ENCODE measurements at places on chromosomes 1 and 21. TPM values are rescaled to one million over a fixed set of nuclear protein-coding genes. Genes with fewer than 3 reads are reported as not detected.
A peak's percentile ranks its signal among the peaks of the same experiment; 100 is the strongest.

DNA sequence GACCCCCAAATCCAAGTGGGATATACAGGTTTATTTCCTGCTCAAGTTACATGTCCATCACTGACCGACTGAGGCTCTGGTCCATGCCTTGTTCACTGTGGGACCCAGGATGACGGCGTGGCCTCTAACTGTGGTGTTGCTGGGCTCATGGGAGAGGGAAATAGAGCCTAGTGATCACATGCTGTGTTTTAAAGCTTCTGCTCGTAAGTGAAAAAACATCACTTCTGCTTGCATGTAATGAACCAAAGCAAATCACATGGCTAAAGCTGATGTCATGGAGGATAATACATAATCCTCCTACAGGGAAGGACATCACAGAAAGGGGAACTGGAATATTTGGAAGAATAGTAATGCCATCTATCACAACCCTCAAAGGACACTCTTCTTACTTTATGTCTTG lies 107.6 kb downstream of the FASLG start:
- H3K4me1 ChIP-seq, result peaks cover 3% of the 10 kb centered on the region
- no peaks in the 10 kb centered on the region for H3K27me3 ChIP-seq
- no peak for DNase-seq
- no peaks in the 10 kb centered on the region for H3K36me3 ChIP-seq
- no peak overlapping the region for H3K4me3 ChIP-seq
- no peak overlapping the region for H3K27ac ChIP-seq

DNA sequence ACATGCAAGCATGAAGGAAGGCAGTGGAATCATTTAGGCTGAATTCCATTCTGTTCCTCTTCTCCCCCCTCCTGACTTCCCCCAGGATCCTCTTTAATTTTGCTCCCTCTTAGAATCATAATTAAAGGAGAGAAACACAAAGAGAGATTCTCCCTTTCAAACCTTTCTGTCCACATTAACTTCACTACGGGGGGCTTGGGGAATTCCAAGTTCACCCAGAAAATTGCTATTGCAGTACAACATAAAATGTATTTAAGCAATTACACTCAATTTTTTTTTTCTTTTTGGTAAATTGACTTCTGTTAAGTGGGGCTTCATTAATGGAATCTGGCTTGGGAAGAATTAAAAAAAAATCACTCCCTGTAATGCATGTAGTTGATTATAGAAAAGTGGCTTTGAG lies 13.4 kb upstream of the HMGB4 start:
- H3K36me3 ChIP-seq, result no peaks in the 10 kb centered on the region
- no peak overlapping the region for H3K27ac ChIP-seq
- H3K27me3 ChIP-seq, result peaks cover 15% of the 10 kb centered on the region
- DNase-seq, result no peak
- no peak overlapping the region for H3K4me3 ChIP-seq

Gene FHL3
- 22.4 TPM for total RNA-seq

GRCh38 chr1:156615946-156616345 lies 3.3 kb upstream of the HAPLN2 start:
- H3K27me3 ChIP-seq, result peaks cover 44% of the 10 kb centered on the region
- H3K27ac ChIP-seq, result no peak overlapping the region
- H3K4me1 ChIP-seq, result peaks cover 26% of the 10 kb centered on the region
- DNase-seq, result no peak

Gene RNU1-4
- 2,478 TPM for total RNA-seq

- no peak overlapping the region for H3K4me3 ChIP-seq
- H3K27ac ChIP-seq, result no peak overlapping the region
- DNase-seq, result no peak
- H3K27me3 ChIP-seq, result peaks cover 62% of the 10 kb centered on the region
- H3K36me3 ChIP-seq, result no peaks in the 10 kb centered on the region
Measured at GRCh38 chr1:37310064-37310463, 164.3 kb upstream of the ZC3H12A start.

Gene DNAJC8
- 132 TPM for total RNA-seq

DNA sequence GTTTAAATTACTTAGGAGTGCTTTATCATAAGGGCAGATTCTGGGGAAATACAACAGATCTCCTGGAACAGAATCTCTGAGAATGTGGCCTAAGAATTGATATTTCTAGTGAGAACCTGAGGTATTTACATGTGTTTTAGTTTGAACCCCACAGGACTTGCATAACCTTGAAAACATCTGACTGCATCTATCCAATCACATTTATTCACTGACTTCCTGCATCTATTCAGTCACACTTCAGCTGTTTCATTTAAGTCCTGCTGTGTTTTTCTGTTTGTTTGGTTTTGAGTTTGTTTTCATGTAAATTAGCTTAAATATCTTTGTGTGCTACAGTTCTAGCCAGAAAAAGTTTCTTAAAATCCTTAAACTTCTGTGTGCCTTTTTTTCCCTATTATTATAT lies 1260.7 kb downstream of the PLA2G4A start:
- no peak overlapping the region for H3K4me3 ChIP-seq
- peaks cover 11% of the 10 kb centered on the region for H3K4me1 ChIP-seq
- DNase-seq, result no peak
- peak overlapping the region; percentile 14 for H3K27ac ChIP-seq
- no peaks in the 10 kb centered on the region for H3K36me3 ChIP-seq
- no peaks in the 10 kb centered on the region for H3K27me3 ChIP-seq

GRCh38 chr1:223727541-223727940 lies 15.2 kb downstream of the CAPN2 start:
- H3K4me1 ChIP-seq, result peaks cover 19% of the 10 kb centered on the region
- DNase-seq, result no peak
- peak overlapping the region; percentile 96 for H3K27ac ChIP-seq
- no peaks in the 10 kb centered on the region for H3K27me3 ChIP-seq
- H3K4me3 ChIP-seq, result no peak overlapping the region

DNA sequence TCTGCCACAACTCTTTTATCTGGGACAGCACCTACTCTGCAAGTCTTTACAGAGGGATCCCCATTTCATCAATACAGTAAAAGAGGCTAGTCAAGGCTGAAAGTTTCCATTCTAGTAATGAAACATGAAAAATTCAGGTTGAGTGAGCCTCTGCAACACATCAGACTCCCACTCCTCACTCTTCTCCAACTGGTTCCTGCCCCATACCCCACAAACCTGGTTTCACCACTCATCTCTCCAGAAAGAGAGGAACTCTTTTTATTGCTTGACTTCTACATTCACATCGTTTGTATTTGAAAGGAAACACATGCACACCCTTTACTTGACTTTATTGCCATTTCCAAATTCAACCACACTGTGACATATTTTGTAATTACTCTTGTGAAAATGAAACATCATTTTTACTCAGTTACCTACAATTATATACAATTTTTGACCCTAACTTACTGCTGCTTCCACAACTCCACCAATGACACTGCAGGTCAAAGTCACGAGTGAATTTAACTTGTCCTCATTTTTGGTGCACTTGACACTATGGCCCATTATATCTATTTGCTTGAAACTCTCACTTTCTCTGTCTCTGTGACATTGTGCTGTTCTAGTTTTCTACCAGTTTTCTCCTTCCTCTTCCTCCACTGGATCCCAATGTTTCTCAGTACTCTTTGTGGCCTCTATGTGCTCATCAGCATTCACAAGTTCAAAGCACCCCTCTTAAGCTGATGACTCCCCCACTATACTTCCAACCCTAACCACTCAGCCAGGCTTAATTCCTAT lies 8.0 kb downstream of the STX6 start:
- no peak overlapping the region for H3K4me3 ChIP-seq

GRCh38 chr1:93729502-93729901 lies 47.9 kb upstream of the BCAR3 start:
- H3K36me3 ChIP-seq, result no peaks in the 10 kb centered on the region
- H3K4me3 ChIP-seq, result no peak overlapping the region
- peaks cover 84% of the 10 kb centered on the region for H3K4me1 ChIP-seq

Gene AVPR1B
- not detected for total RNA-seq

Gene JAM2
- 29.7 TPM for total RNA-seq

Gene UBE2U
- total RNA-seq, result not detected

GRCh38 chr21:44648557-44649311 lies 2.5 kb downstream of the KRTAP10-11 start:
- no peak for DNase-seq
- peaks cover 2% of the 10 kb centered on the region for H3K36me3 ChIP-seq

Gene ALDH4A1
- total RNA-seq, result 19.5 TPM

DNA sequence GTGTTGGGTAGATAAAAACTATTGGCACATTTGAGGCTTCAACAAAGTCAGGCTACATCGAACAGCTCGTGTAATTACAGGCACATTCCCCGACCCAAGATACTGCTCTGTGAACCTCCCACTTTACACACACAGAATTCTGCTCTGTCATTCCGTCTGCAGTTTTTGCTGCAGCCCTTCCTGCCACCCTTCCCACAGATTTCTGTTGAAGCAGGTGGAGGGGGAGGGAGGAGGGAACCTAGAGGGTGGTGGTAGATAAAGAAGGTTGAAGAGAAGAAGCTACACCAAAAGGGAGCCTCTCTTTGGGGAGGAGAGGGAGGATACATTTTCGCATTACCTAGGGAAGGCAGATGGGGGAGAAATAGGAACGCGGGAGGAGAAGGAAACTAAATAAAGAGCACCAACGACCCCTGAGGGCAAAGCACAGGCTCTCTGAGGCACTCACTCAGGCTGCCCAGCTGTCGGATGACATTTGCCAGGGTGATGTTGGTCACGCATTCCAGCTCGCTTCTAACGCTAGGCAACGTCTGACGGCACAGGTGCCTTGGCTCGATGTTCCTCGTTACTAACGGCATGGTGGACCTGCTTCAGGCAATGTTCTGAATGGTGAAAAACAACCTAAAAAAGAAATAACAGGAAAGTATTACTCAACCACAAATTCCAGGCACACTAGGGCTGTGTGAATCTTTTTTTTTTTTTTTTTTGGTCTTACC lies 36.0 kb downstream of the GPR3 start:
- peaks cover 6% of the 10 kb centered on the region for H3K36me3 ChIP-seq
- no peak for DNase-seq
- peaks cover 35% of the 10 kb centered on the region for H3K4me1 ChIP-seq
- peak overlapping the region; percentile 86 for H3K27ac ChIP-seq
- peak overlapping the region; percentile 4 for H3K4me3 ChIP-seq
